ENCODE measurements at places on chromosomes 2 and 18. TPM values are rescaled to one million over a fixed set of nuclear protein-coding genes. Genes with fewer than 3 reads are reported as not detected.

Gene RANBP2
- 121 TPM for total RNA-seq

Gene TGFA
- total RNA-seq, result 4.1 TPM

Gene PAX3
- total RNA-seq, result 3.3 TPM

Gene TNFRSF11A
- 11.1 TPM for total RNA-seq

Gene RNF125
- 10.9 TPM for total RNA-seq

Gene BCL2
- total RNA-seq, result 53.9 TPM

Gene STON1
- total RNA-seq, result 68.0 TPM

Gene HIBCH
- total RNA-seq, result 61.1 TPM

Gene LCT
- total RNA-seq, result not detected

Gene CFAP210
- total RNA-seq, result not detected

Gene NCKAP5
- total RNA-seq, result 14.4 TPM

Gene CDC42EP3
- 34.3 TPM for total RNA-seq

Gene MAP3K19
- not detected for total RNA-seq

Gene ANKAR
- 73.8 TPM for total RNA-seq

Gene DES
- 1,909 TPM for total RNA-seq

Gene TNP1
- total RNA-seq, result not detected

Gene NT5C1B
- not detected for total RNA-seq

Gene SFTPB
- not detected for total RNA-seq

Gene SULT1C3
- total RNA-seq, result not detected

Gene RNF152
- total RNA-seq, result 44.4 TPM

Gene SNTG2
- total RNA-seq, result 0.69 TPM

Measured in urinary bladder (tissue), 4 donors.